NCI-H82 (cell line): ENCODE measurements at places on chromosomes 11 and 22.

DNA sequence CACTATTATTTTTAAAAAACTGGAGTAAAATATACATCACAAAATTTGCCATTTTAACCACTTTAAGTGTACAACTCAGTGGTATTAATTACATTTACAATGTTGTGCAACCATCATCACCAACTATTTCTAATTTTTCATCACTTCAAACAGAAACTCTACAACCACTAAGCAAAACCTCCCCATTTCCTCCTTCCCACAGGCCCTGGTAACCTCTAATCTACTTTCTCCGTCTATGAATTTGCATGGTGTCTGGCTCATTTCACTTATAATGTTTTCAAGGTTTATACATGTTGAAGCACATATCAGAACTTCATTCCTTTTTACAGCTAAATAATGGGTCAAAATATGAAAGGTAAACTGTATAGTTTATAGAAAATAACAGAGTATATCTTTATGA is 24.4 kb downstream of the DDI1 start:
- DNase-seq = no peak

DNA sequence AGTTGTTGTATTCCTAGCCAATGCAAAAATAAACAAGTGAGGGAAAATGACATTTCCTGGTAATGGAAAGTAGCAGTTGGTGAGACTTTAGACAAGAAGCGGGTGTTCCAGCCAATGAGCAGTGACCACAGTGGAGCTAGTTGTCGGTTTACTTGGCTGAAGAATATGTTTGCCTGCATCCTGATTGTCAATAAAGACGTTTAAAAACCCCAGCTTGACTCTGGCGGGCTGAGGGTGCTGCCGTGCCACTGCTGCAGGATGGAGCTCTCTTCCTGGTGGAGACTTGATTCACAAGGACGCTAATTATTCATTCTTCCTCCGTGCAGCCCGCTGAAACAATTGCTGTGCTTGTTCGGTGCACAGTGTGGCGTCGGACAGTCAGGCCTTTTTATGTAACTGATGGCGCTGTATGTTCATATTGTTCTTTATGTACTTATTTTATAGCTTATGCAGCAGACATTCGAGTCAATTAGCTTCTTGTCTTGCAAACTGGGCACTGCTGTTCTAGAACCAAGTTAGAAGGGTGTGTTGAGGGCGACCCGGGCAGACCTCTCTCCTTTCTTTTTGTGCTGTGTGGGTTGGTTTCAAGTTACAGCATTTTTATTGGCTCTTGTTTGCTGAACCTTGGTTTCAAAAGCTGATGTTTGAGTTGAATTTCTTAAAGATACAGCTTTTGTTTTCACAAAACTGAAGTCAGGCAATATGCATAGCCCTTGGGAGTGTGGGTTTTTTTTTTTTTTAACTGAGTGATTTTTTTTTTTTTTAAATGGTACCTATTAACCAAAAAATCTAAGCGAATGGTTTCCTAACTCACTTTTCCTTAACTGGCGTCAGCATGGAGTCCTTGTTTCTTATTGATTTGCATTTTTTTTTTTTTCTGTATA is 153.9 kb downstream of the TEAD1 start:
- no peak for DNase-seq

DNA sequence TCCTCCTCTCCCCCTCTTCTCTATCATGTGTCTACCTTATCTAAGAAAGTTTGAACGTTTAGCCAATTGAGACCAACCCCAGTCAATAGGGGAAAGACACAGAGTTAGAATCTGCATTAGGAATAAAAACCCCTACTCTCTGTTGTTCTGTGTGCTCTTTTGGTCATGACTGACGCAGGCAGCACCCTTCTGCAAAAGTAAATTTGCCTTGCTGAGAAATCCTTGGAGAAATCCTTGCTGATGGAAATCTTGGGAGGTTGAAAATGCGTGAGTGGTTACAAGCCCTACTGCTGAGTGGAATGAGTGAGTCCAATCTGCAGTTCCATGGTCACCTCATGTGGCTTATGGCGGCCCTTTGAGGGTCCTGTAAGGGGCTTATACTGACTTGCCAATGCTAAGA is 145.2 kb downstream of the AASDHPPT start:
- no peak for DNase-seq

DNA sequence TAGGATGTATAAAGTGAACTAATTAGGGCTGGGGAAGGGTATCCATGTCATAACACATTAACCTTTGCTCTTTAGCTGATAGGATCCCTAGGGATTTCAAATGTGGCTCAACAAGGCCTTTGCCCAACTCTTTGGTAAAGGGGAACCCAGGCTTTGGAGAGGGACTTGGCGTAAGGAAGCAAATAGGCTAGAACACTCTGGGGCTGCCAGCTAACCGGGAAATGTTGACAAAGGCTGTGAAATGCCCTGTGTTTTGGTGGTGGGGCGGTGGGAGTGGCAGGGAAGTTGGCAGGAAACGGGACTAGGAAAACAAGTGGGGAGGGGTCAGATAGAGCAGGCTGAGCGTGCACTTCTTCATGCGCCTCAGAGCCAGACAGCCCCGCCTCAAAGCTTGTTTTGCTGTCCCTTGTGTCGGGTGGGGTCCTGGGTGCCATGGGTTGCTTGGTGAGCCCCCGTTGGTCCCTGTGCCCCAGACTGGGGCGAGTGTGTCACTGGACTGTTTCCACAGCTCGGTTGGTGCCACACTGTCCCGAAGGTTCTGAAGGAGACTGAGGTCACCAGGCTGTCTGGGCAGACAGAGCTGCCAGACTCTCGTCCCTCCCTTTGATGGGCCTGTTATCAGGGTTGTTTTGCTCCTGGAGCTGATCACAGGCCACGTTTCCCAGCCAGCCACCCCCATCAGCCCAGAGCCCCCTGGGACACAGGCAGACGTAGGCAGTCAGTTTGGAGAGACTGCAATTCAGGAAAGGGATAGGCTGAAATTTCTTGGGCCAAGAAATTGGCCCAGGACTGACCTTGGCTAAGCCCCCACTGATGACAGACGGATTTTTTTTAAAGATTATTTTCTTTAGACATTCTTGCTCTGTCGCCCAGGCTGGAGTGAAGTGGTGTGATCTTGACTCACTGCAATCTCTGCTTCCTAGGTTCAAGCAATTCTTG is 19.6 kb downstream of the KCTD21 start:
- no peak for DNase-seq

DNA sequence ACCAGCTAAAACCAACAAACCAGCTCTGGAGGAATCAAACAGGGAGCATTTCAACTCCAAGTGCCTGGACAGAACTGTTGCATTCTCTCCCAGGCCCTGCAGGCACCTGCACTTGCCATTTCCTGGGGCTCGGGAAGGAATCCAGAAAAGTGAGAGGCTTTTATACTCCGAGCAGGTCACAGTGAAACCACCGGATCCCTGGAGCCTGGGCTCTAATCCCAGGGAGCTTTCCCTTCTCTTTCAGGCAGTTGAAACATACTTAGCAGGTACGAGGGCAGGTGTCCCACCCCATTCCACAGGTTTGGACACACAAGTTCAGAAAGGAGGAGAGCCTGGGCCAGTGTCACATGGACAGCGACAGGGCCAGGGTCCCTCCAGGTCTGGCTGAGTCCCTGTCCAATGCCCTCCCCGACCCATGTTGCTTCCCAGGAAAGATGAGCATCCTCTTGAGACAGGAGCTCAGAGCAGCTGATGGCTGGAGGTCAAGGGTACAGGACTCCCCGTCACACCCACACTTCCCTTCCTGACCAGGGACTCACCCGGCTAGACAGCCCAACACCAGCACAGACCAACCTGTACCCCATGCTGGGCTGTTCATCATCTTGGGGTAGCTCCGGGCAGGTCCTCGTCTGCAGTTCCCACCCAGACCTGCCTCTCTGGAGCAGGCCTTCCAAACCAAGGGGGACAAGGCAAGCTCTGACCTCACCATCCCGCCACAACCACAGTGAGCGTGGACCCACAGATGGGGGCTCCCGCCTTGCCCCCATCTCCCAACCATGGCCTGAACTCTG is 49.9 kb upstream of the CD5 start:
- DNase-seq = no peak

GRCh38 chr11:10348650-10349280 is 43.9 kb downstream of the ADM start:
- DNase-seq = no peak

DNA sequence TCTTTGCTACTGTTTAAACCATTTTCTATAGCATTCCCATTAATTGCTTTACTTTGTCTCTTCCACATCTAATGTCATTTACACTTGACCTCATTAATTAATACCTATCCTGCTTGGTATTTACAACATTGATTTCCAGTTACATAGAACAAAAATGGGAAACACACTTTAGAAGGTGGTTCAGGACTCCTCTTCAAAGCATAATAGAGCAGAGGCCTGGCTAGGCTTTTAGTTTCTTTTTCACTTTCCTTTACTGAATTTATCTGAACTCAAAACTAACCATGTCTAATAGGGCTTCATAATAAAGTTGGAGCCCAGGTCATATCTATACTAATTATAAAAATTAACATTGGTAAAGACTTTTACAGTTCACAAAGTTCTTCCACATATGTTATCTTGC is 648.0 kb upstream of the KIRREL3 start:
- DNase-seq = no peak
